ENCODE measurements at places on chromosomes 2 and 18.

DNA sequence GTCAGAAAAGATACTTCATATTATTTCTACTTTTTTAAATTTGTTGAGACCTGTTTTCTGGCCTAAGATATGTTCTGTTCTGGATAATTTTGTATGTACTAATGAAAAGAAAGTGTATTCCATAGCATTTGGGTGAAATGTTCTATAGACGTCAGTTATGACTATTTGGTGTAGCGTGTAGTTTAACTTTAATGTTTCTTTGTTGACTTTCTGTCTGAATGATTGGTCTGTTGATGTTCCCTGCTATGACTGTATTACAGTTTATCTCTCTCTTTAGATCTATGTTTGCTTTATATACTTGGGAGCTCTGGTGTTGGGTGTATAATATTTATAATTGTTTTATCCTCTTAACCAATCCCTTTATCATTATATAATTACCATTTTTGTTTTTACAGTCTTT lies 352.4 kb downstream of the PTPRM start:
- no peak for DNase-seq

GRCh38 chr18:14949800-14950664 lies 202.1 kb downstream of the ANKRD30B start:
- DNase-seq: no peak

- no peak for DNase-seq
Observed at GRCh38 chr2:208426412-208427045, 19.9 kb downstream of the PTH2R start.

DNA sequence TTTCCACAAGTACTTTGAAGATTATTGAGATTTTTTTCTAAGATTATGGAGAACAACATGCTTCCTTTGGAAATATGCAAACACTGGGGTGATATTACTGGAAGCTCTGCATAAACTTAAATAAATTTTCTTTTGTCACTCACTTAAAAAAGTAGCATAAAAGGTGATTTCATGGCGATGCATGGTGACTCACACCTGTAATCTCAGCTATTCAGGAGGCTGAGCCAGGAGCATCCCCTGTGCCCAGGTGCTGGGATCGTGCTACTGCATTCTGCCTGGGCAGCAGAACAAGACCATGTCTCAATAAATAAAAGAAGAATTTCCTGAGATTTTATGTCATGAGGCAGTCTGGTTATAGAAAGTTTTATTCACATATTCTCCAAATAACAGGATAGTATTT lies 679.1 kb upstream of the CDH2 start:
- DNase-seq: no peak

All from activated naive CD4-positive, alpha-beta T cell (primary cell).